Adrenal gland (tissue), 19 donors: ENCODE measurements at places on chromosomes 5 and 9. TPM values are rescaled to one million over a fixed set of nuclear protein-coding genes. Genes with fewer than 3 reads are reported as not detected.
A peak's percentile ranks its signal among the peaks of the same experiment; 100 is the strongest.

DNA sequence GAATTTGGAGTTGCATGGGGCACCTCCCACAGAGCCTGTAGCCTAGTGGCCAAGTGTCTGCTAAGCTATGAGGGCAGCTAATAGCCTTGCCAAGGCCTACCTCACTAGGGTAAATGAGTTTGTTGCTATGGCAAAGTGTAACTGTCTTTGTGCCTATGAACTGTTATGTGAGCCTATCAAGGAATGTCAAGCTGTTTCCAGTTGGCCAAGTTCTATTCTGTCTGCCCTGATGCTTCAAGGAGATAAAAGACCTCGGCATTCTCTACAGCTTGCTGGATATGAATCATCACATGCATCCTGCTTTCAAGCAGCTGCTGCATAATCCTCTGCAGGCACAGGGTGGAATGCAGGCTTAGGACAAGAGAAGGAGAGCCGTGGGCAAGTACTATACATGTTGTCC is 69.8 kb upstream of the CCDC112 start:
- H3K4me1 ChIP-seq, result no peaks in the 10 kb centered on the region
- no peak for DNase-seq
- H3K36me3 ChIP-seq, result no peaks in the 10 kb centered on the region
- H3K27me3 ChIP-seq, result no peaks in the 10 kb centered on the region
- H3K4me3 ChIP-seq, result no peak overlapping the region

GRCh38 chr5:91384671-91385430 is 1.7 kb upstream of the ARRDC3 start:
- H3K36me3 ChIP-seq, result no peaks in the 10 kb centered on the region
- peak; percentile 53 for DNase-seq
- no peaks in the 10 kb centered on the region for H3K27me3 ChIP-seq
- peak overlapping the region; percentile 70 for H3K4me3 ChIP-seq
- H3K4me1 ChIP-seq, result peaks cover 7% of the 10 kb centered on the region

DNA sequence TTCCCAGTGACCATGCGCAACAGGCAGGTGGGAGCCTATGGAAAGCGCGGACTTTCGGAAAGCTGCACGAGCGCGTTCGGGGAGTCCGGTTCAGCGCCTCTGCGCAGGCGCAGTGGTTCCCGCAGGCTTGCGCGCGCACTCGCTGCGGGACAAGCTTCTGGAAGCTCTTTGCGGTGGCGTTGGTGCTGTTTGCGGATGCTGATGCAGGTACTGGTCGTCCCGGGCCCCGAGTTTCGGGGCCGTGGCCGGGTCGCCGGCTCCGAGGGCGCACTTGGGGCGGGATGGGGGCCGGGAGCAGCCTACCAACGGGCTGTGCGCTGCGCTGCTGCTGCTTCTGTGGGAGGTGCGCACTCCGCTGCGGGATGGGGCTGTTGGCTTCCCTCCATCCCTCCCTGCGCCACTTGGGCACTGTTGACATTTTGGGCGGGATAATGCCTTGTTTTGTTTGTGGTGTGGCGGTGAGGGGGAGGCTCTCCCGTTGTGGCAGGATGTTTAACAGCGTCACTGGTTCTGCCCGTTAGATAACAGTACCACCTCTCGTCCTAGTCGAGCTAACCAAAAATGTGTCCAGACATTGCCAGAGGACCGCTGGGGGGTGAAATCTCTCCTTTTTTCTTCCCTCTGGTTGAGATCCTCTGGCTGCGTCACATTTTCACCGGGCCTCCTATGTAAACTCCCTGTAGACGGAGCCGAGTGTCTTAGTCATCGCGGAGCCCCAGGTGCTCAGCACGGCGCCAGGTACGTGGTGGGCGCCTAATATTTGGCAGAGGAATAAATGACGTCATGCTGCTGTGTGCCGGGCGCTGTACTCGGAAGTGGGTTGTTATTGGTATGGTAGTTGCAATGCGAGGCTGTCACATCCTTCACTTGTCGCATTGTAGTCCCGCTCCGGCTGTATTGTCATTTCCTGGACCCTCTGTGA is at the start of gene ZNF483:
Gene ZNF483, plus strand, starts transcription at position 124 of the 922 bp plus-strand sequence. CDS start 2,217 bp downstream, outside the sequence.
- peak within 1 kb of the TSS; percentile 78 for H3K27ac ChIP-seq
- DNase-seq, result peak; percentile 86
- no peaks in the 10 kb centered on the region for H3K4me1 ChIP-seq

The KIF12 gene
- not detected for total RNA-seq

The AGXT2 gene
- total RNA-seq, result not detected
